ENCODE measurements at places on chromosomes 2 and 18.

GRCh38 chr2:104434318-104434792 lies 419.6 kb upstream of the POU3F3 start:
- DNase-seq, result no peak

DNA sequence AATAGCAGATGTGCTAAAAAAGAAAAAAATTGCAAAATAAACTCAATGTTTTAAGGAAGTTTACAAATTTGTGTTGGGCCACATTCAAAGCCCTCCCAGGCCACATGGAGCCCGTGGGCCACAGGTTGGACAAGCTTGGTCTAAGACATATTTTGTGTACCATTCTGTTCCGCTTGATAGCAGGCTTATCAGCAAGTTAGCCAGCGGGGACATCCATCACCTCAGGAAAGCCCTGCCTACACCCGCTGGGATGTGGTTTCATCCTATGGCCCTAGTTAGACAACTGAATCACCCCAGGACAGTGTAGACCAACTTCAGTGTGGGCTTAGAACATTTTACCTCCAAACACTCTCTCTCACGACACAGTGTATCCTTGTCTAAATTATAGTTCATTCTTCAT lies 32.6 kb downstream of the CD8B2 start:
- no peak for DNase-seq

DNA sequence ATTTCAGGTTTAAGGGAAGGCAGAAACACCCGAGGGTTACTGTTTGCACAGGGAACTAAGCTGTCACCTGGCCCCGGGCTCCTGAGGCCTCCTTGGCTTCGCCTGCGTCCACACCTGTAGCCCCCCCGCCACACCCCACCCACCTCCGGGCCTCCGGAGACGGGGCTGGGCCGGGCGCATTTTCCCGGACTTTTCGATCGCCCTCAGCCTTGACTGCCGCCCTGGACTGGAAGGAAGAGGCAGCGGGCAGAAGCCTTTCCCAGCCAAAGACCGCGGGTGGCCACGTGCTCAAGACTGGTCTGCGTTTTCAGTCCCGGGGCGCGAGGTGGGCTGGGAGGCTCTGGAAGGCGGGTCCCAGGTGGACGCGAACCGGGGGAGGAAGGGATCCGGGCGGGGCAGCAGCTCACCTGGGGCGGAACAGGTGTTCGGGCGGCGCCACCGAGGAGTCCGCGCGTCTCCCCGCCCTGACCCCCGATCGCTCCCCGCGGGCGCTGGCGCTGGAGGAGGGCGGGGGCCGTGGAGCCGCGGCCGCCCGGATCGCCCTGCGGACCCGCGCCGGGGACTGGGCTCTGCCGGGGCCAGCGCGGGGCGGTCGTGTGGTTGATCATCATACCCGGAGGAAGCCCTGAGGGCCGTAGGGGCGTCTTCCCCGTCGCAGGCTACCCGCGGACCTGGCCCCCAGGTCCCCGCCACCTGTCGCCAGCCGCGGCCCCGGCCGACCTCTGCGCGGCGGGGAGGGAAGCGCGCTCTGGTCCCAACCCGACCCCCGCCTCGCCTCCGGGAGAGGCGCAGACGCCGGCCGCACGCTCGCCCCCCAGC lies 3.2 kb downstream of the ID2 start:
- DNase-seq, result peak; percentile 43

DNA sequence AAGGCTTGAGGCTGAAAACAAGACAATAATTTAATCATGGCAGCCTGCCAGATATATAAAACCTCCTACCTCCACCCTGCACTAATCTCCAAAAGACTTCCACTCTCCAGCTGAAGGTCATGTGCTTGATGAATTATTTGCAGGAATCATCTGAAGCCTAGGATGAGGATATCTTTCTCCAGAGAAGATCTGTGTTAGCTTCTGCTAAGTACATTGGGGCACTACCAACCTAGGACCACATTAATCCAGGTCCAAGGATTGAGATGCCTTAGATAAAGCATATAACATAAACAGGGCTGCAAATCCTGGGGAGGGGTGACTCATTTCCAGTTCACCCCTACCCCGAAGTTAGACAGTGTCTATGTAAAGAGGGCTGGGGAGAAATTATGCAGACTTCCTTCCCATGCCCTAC lies 80.5 kb upstream of the FRZB start:
- no peak for DNase-seq

- no peak for DNase-seq
These were observed 469.4 kb downstream of the DLGAP1 start for GRCh38 chr18:3985664-3986063.

- DNase-seq, result no peak
These were observed 15.0 kb downstream of the PRKAG3 start for GRCh38 chr2:218816561-218817011.

- DNase-seq, result no peak
These were observed 91.4 kb downstream of the ACSL3 start for GRCh38 chr2:222952204-222952603.
